ENCODE measurements at places on chromosomes 6 and 20.

- no peak overlapping the region for H3K27ac ChIP-seq
- no peak for DNase-seq
- no peaks in the 10 kb centered on the region for H3K36me3 ChIP-seq
- H3K4me3 ChIP-seq = no peak overlapping the region
Observed at GRCh38 chr6:18507018-18507415, 119.9 kb downstream of the RNF144B start.

DNA sequence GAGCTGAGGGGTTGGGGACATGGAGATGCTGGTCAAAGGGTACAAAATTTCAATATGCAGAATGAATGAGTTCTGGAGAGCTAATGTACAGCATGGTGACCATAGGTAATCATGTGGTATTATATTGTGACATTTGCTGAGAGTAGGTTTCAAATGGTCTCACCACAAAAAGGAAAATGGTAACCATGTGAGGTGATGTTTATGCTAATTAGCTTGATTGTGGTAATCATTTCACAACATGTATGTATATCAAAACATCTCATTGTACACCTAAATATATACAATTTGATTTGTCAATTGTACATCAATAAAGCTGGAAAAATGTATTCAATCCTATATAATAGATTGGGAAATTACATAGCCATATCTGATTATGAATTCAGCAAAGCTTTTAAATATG is 29.5 kb upstream of the TMEM14A start:
- no peaks in the 10 kb centered on the region for H3K27me3 ChIP-seq
- no peak overlapping the region for H3K4me3 ChIP-seq
- no peaks in the 10 kb centered on the region for H3K36me3 ChIP-seq
- H3K27ac ChIP-seq = no peak overlapping the region
- no peak for DNase-seq

GRCh38 chr6:120431841-120432240 is 902.4 kb downstream of the TBC1D32 start:
- no peaks in the 10 kb centered on the region for H3K4me1 ChIP-seq
- no peaks in the 10 kb centered on the region for H3K27me3 ChIP-seq
- no peak overlapping the region for H3K4me3 ChIP-seq
- no peak overlapping the region for H3K27ac ChIP-seq

DNA sequence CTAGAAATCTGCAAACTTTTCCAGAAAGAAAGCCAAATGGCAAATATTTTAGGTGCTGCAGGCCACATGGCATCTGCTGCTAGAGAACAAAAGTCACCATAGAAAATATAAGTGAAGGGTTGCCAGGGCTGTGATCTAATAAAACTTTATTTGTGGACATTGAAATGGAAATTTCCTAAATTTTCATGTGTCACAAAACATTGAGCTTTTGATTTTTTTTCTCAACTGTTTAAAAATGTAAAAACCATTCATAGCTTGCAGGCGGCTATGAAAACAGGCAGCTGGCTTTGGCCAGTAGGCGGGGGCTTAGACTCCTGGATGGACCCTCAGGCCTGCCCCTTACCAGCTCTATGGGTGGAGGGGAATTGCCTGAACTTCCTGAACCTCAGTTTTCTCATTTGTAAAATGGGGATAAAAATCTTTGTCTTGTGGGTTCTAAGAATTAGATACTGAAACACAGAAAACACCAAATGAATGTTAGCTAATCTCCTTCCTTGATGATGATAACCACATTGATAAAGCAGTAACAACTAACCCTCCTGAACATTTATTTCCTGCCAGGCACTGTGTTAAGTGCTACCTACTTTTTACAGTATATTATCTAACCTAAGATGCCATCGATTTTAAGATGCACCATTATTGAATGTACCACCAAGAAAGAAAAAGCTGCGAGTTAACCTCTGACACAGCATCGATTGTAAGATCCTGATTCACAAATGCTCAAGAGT is 85.5 kb downstream of the SLC22A23 start:
- H3K4me1 ChIP-seq = no peaks in the 10 kb centered on the region
- H3K4me3 ChIP-seq = no peak overlapping the region
- no peaks in the 10 kb centered on the region for H3K27me3 ChIP-seq
- H3K27ac ChIP-seq = no peak overlapping the region

DNA sequence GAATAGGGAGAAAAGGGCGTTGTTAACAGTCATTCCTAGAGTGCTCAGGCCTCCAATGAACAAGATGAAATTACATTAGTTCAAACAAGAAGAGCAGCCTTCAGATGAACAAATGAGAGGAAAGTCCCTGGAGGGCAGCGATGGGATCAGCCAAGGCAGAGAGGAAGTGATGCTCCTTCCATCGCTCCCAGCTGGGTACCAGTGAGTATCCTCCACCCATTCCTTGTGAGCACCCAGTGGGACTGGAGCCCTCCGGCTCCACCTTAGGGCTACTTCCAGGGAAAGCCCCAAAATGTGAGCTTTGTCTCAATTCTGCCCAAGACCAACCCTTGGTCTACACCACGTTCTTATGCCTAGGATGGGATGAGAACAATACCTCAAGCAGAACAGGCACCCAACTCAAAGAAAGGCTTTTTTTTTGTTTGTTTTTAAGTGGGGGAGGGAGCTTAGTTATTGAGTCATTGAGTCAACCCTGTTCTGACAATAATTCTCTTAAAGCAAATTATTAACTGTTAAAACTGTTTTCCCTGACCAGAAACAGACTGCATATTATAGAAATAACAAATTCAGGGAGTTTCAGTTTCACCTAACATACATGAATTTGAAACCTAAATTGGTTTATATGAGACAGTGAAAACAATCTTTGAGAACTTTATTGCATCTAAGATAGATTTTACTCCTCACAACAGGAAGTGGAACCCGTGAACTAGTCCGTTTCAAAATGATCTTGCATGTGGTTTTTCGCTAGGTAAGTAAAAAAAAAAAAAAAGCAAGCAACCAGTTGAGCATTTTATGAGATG is 106.9 kb downstream of the IPCEF1 start:
- no peak overlapping the region for H3K4me3 ChIP-seq
- H3K36me3 ChIP-seq = no peaks in the 10 kb centered on the region
- no peaks in the 10 kb centered on the region for H3K4me1 ChIP-seq
- H3K27me3 ChIP-seq = no peaks in the 10 kb centered on the region
- no peak overlapping the region for H3K27ac ChIP-seq

DNA sequence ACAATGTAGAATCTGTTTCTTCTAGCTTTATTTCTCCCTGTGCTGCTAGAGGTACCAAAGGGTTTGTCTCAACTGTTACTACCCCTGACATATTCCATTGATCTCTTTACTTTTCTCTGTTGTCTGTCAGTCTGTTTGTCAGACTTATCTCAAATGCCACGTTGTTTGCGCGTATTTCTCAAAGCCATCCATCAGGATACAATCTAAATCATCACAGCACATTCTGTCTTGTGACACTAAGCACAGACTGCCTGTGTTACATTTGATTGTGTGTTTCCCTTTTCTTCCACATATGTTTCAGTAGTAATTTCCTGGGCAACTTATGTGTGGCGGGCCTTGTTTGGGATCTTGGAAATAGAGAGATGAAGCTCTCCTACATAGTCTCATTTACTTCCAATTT is 30.2 kb upstream of the SERINC3 start:
- no peaks in the 10 kb centered on the region for H3K27me3 ChIP-seq
- H3K36me3 ChIP-seq = no peaks in the 10 kb centered on the region
- H3K4me3 ChIP-seq = no peak overlapping the region
- peak overlapping the region; percentile 86 for H3K27ac ChIP-seq
- H3K4me1 ChIP-seq = peaks cover 8% of the 10 kb centered on the region

DNA sequence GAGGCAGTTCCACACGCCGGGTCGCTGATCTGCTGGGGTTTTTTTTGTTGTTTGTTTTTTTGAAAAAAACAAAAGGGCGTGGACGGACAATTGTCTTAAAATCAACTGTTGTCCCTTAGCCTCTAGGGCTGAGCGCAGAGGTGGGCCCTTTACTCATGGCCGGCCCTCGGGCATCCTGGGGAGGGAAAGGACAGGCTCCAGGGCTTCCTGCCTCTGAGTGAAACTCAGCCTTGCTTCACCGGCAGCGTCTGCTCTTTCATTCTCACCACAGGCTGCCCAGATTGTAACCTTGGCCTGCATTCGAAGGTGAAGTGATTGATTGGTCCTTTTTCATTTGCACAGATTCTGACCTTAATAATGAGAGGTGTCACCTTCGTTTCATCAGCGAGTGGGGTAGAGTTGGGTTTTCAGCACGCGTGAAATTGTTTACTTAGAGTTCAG is 797 bp downstream of the SMIM13 start:
- peak; percentile 27 for DNase-seq
- H3K36me3 ChIP-seq = no peaks in the 10 kb centered on the region
- H3K27me3 ChIP-seq = no peaks in the 10 kb centered on the region
- no peaks in the 10 kb centered on the region for H3K4me1 ChIP-seq
- H3K4me3 ChIP-seq = peak overlapping the region; percentile 96
- H3K27ac ChIP-seq = peak overlapping the region; percentile 100

GRCh38 chr6:1542335-1542734 is 67.4 kb upstream of the FOXC1 start:
- DNase-seq = no peak
- no peak overlapping the region for H3K4me3 ChIP-seq
- H3K27me3 ChIP-seq = no peaks in the 10 kb centered on the region
- H3K27ac ChIP-seq = no peak overlapping the region

DNA sequence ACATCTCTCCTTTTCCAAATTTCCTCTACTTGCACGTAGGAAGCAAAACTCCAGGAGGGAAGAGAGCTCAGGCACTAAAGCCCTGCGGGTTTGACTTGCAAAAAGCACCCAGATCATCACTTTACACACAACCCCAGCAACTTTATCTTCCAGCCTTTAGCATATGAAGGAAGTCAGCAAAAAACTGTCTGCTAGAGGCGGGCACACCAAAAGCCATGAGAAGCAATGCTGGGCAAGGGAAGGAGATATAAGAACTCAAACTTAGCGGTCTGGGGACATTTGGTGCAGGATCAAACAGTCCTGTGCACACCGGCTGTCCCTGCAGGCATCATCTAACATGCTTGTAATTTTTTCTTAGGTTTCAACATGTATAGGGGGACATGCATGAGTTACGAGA is 113.3 kb downstream of the JPH2 start:
- H3K27me3 ChIP-seq = no peaks in the 10 kb centered on the region
- no peaks in the 10 kb centered on the region for H3K36me3 ChIP-seq
- no peaks in the 10 kb centered on the region for H3K4me1 ChIP-seq
- H3K4me3 ChIP-seq = no peak overlapping the region

DNA sequence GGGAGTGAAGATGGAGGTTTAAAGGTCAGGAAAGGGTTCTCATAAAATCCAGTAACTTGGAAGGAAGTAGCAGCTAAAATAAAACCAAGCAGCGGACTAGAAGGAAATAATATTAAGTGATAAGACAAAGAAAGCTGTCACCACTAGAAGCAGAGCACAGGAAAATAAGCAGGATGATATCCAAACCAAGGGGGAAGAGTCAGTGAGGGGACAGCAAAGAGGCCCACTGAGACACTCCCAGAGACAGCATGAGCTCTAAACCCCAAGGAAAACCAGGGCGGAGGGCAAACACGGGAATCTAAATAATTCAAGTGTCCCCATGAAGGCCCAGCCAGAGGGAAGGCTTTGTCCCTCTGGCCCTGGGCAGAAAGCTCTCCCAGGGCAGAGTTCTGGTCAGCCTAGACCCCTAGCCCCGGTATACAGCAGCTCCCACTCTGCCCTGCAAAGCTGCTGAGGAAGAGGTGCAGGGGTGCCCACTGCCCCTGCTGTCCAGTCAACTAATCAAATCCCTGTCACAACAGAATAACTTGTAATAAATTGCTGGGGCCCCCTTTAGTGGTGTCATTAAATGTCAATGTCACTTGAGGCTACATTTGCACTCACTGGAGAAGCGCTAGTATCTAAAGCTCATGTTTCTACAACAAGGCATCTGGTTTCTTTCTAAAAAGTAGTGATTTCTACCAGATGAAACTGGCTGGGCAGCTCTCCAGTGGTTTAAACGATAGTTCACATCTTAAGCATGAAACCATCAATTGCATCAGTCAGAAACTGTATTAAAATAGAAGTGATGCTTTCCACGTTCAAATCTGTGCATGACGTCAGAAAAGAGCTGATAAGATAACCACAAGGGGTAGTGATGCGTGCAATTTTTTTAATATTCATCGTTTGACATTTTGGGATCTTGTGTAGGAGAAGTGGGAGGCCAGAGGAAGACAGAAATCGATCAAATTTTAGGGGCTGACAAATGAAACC is 13.6 kb downstream of the PDE10A start:
- H3K36me3 ChIP-seq = no peaks in the 10 kb centered on the region
- DNase-seq = peak; percentile 63
- no peak overlapping the region for H3K4me3 ChIP-seq
- H3K4me1 ChIP-seq = no peaks in the 10 kb centered on the region
- H3K27ac ChIP-seq = peak overlapping the region; percentile 53
- no peaks in the 10 kb centered on the region for H3K27me3 ChIP-seq

- H3K4me3 ChIP-seq = no peak overlapping the region
- no peaks in the 10 kb centered on the region for H3K27me3 ChIP-seq
Observed at GRCh38 chr6:129750360-129750759, 40.4 kb upstream of the ARHGAP18 start.

GRCh38 chr20:16129411-16129810 is 443.8 kb downstream of the KIF16B start:
- H3K4me1 ChIP-seq = no peaks in the 10 kb centered on the region
- no peak overlapping the region for H3K4me3 ChIP-seq
- H3K27ac ChIP-seq = no peak overlapping the region
- no peaks in the 10 kb centered on the region for H3K36me3 ChIP-seq

GRCh38 chr20:36307412-36308325 is 1.5 kb downstream of the DLGAP4 start:
- no peak overlapping the region for H3K4me3 ChIP-seq
- H3K36me3 ChIP-seq = no peaks in the 10 kb centered on the region
- no peak for DNase-seq
- no peak overlapping the region for H3K27ac ChIP-seq

DNA sequence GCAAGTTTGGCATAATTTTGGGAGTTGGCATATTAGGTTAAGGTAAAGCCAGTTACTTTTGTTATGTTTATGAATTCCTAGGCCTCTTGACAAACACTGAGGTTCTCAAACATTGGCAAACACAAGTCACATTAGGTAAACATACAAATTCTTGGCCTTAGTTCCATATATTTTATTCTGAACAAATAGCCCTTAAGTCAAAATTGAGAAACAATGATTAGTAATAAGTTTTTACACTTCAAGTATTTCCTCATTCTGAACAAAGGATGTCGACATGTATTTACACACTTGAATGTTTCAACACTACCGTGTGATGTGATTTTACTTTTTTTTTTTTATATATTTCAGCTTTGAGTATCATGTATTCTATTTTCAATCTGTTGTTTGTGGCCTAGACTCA is 3.8 kb upstream of the ECHDC1 start:
- H3K27me3 ChIP-seq = no peaks in the 10 kb centered on the region
- DNase-seq = no peak
- H3K27ac ChIP-seq = no peak overlapping the region
- no peaks in the 10 kb centered on the region for H3K36me3 ChIP-seq

DNA sequence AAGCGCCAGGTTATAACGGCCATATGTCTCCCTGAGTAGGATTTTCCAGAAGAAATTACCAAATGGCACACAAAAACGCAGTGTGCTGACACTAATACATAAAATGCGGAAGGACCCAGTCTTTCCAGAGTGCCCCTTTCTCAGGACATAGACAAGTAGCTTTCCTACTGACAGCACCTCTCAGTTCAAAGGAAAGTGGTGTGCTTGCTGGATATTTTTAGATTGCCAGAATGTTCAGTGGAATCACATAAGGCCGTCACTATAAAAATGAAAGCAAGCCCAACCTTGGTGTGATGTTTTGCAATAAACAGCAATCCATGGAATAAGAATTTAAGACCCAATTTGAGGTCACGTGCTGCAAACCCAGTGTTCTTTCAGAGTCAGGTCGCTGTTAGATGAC is 135.5 kb upstream of the AGPAT4 start:
- H3K27me3 ChIP-seq = no peaks in the 10 kb centered on the region
- no peak overlapping the region for H3K27ac ChIP-seq
- no peaks in the 10 kb centered on the region for H3K4me1 ChIP-seq
- no peak overlapping the region for H3K4me3 ChIP-seq

All from uterus (tissue), 4 donors.